ENCODE measurements at places on chromosomes 2 and 18.

DNA sequence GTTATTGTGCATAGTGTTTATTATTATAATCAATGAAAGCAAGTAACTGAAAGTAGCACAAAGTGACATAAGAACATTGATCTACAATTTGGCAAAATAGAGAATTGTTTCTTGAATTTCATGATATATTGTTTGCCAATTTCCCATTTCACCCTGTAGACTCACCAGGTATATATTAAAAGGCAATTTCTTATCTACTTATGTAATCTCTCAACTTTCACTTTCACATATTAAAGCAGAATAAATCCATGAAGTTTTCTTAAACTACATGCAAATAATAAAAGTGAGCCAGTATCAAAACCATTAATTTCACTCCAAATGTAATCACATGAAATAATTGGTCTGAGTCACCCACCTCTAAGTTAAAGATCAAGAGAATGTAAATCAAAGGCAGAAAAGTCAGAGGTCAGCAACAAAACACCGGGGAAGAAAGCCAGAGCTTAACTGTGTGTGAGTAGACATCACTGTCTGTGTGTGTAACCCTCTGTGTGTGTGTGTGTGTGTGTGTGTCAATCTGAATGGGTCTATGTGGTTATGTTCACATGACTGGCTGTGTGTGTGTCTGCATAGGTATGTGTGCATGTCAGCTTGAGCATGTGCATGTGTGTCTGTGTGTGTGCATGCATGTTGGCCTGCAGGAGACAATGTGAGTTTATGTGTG lies 44.1 kb downstream of the ZNF385B start:
- DNase-seq: no peak

GRCh38 chr2:2114707-2115245 lies 216.3 kb downstream of the MYT1L start:
- DNase-seq: no peak

- peak; percentile 70 for DNase-seq
Measured at GRCh38 chr2:204452464-204453023, 92.7 kb upstream of the PARD3B start.

GRCh38 chr2:231672617-231673347 lies 35.5 kb upstream of the PTMA start:
- DNase-seq: peak; percentile 87

DNA sequence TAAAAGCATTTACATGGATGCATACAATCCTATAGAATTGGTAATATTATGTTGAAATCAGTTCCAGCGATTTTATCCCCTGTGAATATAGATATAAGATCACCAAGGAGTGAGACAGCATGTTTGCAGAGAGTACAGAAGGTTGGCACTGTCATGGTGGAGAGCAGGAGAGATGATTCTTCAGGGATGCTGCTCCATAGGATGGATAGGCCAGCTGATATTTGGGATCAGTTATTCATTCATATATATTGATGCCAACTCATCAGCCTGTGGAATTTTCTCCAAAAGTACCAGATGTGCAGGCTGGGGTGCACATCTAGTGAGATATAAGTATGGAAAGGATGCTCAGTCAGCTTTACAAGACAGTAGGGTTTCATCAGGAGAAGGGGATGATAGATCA lies 139.9 kb downstream of the IKZF2 start:
- DNase-seq: no peak

- DNase-seq: no peak
Measured at GRCh38 chr2:231533086-231533776, 3.0 kb upstream of the NMUR1 start.

DNA sequence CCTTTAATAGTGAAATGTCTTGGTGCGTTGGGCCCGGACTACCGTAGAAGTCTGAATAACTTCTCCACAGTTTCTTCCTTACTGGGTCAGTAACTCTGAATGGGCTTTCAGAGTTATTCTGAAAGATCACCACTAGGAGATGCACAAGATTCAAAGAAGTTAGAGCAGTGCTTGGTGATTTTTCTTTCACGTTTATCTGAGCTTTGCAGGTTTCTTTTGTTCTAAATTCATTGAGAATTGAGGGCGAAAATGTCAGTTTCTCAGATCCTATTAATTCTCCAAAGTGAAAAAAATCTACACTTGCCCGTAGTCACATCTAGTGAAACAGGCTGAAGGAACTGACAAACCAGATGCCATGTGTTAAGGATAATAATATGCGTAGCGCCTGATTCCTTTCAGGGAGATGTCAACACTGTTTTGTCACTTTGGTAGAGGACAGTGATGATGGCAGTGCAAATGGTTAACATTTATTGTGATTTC lies 70.1 kb downstream of the QPCT start:
- DNase-seq: peak; percentile 72

GRCh38 chr2:14558335-14558919 lies 74.1 kb upstream of the LRATD1 start:
- no peak for DNase-seq

- DNase-seq: no peak
Measured at GRCh38 chr18:22183698-22184170, 14.3 kb downstream of the GATA6 start.

DNA sequence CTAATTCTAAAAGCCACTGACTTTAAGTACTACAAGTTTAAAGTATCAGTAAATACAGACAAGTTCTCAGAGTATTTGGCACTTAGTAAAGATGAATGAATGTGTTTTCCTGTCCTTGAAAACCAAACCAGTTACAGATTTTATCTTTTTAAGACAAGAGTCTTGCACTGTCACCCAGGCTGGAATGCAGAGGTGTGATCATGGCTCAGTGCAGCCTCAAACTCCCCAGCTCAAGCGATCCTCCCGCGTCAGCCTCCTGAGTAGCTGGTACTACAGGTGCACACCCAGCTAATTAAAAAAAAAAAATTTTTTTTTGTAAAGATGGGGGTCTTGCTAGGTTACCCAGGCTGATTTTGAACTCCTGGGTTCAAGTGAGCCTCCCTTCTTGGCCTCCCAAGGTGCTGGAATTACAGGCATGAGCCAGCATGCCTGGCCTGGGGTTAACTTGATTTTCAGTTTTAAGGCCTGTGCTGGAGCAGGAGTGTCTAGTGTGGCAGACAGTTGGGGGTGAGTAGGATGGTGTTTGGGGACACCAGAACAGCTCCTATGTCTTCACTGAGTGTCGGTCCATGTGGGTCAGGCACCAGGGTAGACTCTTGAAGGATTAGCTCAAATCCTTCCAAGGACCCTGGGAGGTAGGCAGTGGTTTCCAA lies 9.7 kb downstream of the RPS7 start:
- no peak for DNase-seq

DNA sequence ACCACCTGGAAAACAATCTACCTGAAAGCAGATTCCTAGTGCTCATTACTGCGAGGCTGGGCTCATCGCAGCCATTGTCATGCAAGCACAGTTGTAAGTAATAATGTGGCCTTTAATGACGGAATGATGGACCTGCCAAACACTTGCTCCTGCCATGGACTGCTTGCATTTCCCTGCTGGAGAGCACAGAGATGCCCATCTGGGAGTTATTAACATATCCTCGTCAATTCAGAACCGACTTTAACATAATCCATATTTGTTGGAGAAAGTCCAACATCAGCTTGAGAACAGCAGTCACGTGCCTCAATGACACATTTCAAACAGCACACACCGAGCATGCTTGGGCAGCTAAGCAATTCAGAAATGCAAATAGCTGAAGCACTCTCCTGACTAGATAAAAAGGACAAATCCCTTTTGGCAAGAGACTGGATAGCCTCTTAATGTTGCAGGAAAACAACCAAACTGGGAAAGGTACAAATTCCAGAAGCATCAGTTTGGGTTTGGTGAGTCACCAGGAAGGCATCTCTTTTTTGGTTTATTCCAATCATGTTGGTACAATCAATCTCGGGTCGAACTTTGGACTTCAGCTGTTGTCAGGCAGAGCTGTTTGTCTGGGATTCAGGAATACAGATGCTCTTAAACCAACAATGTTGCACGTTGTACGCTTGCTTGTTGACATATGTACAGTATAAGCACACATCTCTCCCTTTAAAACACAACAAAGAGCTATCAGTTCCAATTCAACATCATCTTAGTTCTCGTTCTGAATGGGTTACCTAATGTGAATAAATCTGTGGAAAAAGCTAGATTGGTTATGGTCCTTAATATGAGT lies 395.8 kb downstream of the LNPK start:
- peak; percentile 30 for DNase-seq

DNA sequence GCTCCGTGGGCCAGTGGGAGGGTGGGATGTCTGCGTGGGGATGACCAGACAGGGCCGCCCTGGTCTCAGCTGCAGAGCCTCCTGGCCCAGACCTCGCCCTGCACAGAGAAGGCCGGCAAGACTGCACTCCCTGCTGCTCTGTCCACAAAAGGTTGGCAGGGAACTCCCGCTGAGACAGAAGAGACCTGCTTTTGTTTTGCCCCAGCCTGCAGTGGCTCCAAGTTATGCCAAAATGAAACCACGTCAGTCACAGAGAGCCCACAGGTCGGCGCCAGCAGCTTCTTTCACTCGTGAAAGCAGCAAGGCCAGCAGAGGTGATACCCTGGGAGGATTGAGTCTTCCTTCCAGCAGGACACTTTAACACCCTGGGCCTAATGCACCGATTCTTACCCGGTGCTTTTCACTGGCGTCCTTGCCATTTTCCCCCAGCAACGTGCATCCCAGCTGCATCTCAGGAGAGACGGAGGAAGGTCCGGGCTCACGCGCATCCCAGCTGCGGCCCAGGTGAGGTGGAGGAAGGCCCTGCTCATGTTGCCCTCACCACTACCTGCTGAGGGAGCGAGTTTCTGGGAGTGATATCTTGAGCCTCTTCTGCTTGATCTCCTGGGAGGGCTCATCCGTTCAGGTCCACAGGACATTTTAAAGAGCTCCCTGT lies 22.1 kb upstream of the CTDP1 start:
- DNase-seq: no peak

GRCh38 chr2:40332191-40332826 lies 119.6 kb downstream of the SLC8A1 start:
- DNase-seq: no peak

DNA sequence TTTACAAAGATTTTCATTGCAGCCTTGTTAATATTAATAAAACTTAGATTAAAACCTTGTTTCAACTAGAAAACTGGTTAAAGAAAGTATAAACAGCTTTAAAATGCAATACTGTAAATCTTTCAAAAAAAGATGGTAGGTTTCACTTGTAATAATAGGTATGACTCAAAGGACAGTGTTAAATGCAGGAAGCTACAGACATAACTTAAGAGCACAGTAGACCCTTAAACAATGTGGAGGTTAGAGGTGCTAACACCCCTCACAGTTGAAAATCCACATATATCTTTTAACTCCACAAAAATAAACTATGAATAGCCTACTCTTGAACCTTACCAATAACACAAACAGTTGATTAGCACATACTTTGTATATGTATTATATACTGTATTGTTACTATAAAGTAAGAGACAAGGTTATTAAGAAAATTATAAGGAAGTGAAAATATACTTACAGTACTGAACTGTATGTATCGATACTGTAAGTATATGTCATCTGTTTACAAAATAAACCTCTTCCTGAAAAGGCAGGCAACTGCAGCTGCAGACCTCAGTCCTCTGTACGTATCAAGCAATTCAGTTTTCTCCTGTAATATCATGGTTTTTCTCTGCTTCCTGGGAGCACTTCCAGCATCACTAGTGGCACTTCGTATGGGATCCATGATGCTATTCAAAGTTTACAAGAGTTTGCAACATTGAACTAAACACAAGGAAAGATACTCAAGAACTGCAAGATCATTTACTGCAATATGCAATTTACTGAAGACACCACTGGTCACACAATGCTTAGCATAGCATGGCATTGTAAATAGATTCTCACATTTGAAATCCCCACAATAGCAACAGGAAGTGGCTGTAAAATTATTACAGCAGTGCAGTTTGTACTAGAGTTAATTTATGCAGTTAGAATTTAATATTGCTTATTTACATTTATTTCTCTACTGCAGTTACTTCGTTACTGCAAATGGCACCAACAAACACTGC lies 610.5 kb upstream of the LRRTM4 start:
- no peak for DNase-seq

DNA sequence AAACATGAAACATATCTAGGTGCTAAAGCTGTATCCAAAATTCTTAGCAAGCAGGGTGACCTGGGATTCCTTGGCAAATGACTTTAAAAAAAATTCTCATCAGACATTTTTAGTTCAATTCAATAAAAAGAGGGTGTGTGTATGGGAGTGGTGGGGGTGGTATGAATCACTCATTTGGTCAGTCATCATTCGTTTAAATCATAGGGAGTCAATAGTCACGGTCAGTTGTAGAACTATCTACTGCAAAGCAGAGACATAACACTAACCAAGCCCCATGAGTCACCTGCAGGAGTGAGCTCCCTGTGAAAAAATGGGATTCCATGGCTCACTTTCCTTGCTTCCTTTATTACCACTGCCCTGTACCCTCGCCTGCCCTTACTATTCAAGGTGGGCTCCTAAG lies 380.6 kb upstream of the TCF4 start:
- DNase-seq: no peak

DNA sequence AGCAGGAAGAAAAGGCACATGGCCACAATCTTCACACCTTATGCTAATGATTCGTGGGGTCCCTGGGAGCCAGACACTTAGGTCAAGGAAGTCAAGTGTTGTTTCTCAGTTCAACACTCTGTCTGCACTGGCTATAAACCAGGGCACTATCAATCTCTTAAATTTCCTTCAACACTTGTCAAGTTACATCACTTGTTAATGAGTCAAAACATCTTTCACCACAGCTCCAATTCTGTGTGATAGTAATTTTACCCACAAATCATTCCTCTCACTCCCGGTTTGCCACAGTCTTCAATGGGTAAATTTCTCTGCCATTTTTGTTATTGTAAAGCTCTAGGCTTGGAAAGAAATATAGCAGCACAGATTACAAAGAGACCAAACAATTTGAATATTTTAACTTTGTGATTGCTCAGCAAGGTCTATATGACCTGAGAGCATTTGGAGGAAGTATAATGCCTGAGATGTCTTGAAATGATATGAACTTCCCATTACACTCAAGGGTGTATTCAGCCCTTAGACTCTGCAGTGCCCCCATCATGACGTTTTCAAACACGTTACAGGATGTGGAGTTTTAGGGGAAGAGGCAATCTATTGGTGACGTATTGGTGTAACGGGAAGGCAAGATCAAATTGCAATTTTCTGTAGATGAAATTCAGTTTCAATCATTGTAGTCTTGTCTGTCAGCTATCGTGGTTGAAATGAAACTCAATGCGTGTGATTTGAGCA lies 78.7 kb downstream of the ICOS start:
- DNase-seq: no peak

DNA sequence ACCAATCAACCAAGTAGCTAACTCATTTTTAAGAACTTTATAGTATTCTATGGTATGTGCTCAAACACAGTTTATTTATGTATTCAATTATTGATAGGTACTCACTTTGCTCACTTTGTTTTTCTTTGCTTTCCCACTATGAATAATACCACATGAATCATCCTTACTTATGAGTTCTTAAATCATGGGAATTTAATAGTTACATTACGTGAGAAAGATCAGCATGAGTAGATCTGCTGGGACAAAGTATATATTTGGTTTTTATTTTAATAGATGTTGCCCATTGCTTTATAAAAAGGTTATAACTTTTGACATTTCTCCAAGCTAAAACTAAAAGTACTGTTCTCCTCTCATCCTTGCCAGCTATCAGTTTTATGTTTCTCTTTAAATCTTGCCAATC lies 390.7 kb downstream of the LRATD1 start:
- no peak for DNase-seq

- DNase-seq: no peak
Measured at GRCh38 chr18:3029215-3029952, 16.4 kb upstream of the LPIN2 start.

GRCh38 chr2:236309669-236310029 lies 45.4 kb upstream of the ASB18 start:
- peak; percentile 1 for DNase-seq

Measured in NCI-H1417 (cell line).